ENCODE measurements at places on chromosomes 2 and 18.

- no peak for DNase-seq
Measured at GRCh38 chr2:54432251-54433015, 23.7 kb upstream of the SPTBN1 start.

GRCh38 chr2:1738163-1738562 lies 6.2 kb downstream of the PXDN start:
- DNase-seq, result no peak

DNA sequence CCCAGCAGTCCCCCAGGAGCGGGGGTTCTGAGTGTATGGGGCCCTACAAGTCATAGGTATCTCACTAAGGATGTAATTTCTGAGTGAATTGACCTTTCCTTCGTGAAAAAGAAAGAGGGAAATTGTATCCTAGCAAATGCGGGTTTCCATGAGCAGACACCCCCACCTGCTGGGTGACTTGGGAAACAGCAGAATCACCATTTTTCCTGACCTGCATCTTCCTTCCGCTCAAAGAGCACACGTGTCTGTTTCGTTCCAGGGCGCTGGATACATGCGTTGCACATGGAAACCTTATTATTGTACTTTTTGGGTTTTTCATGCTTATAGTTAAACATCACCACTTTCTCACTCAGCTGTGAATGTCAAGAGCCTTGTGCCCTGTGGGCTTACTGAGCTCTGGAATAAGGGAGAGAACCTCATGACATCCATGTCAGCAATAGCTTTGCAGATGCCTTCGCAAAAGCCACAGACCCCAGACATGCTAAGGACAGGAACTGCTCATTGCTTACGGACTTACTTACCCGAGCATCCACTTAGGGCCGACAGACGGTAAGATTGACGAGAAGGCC lies 132.8 kb downstream of the TPO start:
- DNase-seq, result peak; percentile 12

DNA sequence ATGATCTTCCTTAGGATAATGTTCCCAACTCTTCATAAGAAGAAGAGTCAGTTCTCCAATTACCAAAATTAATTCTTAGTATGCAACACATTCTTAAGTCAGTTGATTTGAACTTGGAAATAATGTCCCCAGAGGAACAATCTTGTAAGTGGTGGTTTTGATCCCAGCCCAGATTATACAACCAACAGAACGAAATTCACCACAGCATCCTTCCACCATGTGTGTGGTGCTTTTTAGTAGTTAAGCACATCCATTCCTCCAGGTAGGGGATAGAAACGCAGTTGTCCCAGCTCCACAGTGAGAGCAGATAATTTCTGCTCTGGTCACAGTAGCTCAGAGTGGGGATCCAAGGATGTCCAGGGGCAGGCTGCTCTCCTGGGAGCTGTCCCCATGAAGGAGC lies 161.7 kb upstream of the SLC39A10 start:
- no peak for DNase-seq

- DNase-seq, result no peak
Measured at GRCh38 chr2:66481100-66481549, 46.2 kb downstream of the MEIS1 start.

DNA sequence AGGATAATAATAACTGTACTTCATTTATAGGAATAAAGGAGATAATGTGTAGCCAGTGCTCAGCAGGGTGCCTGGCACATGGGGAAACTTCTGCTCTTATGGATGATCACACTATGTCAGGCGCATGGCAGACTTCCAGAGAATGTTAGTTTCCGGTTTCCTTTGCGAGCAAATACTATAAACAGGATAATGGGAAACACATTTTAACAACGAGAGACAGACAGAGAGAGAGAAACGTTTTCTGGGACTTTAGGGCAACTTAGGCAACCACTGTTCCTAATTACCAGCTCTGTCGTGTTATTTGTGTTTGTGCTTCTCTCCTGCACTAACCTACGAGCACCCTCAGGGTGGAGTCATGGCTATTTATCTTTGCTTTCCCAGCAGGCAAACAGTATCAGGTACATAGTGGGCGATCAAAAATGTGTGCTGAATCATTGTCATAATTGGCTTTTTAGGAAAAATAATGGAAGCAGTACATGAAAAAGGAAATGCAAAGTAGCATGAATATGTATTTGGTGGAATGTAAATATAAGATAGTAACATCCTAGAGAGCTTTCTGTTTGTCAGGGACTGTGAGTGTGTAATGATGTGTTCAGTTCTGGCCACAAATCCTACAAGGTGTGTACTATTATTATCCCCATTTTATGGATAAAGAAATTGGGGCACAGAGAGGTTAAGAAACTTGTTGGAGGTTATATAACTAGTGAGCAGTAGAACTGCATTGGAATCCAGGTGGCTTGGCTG lies 36.8 kb upstream of the IGFBP2 start:
- no peak for DNase-seq

DNA sequence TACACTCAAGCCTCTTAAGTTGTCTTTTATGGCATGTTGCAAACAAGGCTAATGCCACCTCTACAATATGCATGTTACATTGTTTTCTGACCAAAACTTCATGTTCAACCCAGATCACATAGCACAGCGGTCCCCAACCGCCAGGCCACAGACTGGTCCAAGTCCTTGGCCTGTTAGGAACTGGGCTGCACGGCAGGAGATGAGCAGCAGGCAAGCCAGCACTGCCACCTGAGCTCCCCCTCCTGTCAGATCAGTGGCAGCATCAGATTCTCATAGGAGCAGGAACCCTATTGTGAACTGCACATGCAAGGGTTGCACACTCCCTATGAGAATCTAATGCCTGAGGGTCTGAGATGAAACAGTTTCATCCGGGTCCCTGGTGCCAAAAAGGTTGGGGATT lies 324.8 kb upstream of the CHAC2 start:
- DNase-seq, result no peak

DNA sequence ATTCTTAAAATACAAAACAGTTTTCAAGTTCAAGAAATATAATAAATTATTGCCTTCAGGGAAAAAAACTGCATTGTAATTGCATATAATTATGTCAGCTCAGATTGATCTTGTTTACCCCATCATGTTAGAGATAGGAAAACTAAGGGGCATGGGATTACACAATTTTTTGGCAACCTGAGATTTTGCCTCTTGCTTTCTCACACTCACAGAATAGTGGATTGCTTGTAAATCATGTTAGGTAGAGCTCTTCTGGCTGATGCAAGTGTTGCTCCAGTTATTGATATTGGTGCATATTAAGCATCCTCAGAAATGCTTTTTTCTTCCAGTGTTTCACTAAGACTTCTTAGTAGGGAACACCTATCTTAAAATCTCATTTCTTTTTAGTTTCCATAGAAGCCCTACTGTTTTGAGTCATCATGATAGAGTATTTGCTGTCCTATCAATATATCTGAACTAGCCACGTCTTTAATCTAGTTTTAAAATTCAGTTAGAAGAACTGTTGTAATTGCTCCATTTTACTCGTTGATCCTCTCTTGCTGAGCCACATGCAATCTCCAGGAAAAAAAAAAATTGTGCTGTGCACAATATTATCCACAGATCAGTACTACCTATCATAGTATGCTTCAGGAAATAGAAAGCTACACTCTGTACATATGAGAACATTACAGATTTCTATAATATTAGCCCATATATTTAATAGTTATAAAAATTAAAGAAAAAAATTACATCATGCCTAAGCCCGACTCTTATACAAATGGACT lies 393.1 kb downstream of the LRP1B start:
- DNase-seq, result no peak

DNA sequence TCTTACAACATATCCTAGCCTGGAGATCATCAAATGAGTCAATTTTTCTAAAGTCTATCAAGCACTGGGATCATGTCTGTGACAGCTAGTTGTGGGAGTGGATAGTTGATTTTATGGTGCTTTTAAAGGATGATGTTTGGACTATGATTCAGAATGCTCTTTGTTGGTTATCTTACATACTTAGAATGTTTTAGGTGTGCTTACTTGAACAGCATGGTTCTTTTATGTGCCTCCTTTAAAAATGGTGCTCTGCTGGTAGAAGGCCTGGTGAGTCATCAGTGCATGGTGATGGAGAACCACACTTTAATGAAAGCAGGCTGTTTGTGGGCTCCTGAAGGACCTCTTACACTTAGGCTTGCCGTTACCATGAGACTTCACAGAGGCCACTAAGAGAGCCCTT lies 682.7 kb upstream of the FANCL start:
- no peak for DNase-seq

GRCh38 chr18:9283791-9284190 lies 50.8 kb upstream of the TWSG1 start:
- no peak for DNase-seq

DNA sequence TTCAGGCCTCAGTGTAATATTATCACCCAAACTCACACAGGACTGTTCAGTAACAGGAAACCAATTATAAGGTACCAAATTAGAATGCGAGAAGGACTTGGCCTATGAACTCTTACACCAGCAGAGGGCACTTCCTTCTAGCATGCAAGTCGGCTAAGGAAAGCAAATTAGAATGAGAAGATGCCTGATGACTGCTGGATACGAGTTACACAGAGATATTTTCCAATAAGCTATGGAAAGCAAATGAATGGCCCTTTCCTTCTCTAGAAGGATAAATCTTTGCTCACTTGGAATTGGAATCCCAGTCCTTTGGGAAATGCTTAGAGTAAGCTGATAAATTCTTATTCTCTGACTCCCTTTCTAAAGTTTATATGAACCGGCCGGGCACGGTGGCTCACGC lies 109.8 kb downstream of the AP1S3 start:
- DNase-seq, result no peak

DNA sequence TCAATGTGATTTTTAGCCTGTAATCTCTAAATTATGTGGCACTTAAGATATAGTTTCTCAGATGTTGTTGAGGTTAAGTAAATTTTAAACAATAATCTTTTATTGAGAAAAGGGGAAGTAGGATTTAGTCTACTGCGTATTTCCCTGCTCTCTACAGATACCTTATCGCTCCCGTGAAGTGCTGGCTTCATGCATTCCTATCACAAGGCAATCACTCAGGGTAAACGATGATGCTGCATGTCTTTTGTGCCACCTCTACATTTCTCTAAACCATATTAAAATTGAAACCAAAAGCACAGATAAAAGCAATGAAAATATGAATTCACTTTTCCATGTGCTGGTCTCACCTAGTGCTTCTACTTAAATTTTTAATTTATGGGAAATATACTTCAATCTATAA lies 14.4 kb upstream of the RPE start:
- no peak for DNase-seq

GRCh38 chr2:173667415-173667814 lies 297.8 kb downstream of the SP3 start:
- DNase-seq, result no peak

GRCh38 chr2:236173729-236174607 lies 5.8 kb upstream of the GBX2 start:
- no peak for DNase-seq

DNA sequence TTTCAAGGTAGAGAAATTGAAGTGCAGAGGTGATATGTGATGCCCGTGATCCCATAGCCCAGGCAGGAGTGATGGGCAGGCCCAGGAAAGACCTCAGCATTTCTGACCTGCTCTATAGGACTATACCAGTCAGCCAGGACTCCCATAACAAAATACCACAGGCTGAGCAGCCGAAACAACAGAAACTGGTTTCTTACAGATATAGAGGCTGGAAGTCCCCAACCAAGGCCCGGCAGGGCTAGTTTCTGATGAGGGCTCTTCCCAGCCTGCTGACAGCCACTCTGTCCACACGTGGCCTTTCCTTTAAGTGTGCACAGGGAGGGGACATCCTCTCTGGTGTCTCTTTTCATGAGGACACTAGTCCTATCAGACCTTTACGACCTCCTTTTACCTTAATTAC lies 104.2 kb upstream of the AGAP1 start:
- no peak for DNase-seq

DNA sequence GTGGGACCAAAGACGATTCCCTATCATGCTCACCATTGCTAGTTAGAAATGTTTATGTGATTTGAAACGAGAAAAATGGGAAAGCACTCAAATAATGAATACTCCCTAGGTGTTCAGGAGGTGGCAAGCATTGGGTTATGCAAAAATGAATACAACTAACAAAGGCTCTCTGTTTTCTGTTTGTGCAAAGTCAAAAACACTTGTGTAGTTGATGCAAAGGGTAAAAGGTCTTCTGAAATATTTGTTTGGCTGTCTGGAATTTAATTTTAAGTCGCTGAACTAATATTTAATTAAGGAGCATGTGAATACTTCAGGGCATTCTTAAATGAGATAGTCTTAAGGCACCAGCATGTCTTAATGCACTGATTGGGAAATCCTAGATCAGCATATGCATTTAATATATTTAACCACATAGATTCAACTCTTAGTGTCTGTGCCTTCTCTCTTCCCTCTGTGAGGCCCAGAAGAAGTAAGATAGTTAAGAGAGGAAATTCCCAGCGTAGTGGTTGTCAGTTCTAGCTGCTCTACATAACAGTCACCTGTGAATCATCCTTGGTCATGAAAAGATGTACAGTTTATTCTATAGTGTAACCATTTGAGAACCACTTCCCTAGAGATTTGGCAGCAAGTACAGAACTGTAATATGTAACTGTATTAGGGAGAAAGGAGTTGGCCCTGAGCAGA lies 111.9 kb downstream of the EPC2 start:
- no peak for DNase-seq

- DNase-seq, result no peak
Measured at GRCh38 chr2:105509269-105510086, 110.6 kb upstream of the FHL2 start.

Measured in T-helper 9 cell (primary cell).